ENCODE measurements at places on chromosomes 16 and 17. TPM values are rescaled to one million over a fixed set of nuclear protein-coding genes. Genes with fewer than 3 reads are reported as not detected.

The FBRS gene
- 63.6 TPM for total RNA-seq

GRCh38 chr16:83830769-83831455, 23.1 kb downstream of the HSBP1 start:
- no peak overlapping the region for H3K4me3 ChIP-seq
- H3K27me3 ChIP-seq = peaks cover 3% of the 10 kb centered on the region
- DNase-seq = no peak
- peaks cover 20% of the 10 kb centered on the region for H3K4me1 ChIP-seq
- no peaks in the 10 kb centered on the region for H3K36me3 ChIP-seq
- H3K27ac ChIP-seq = no peak overlapping the region

GRCh38 chr17:36894925-36895324, 42.4 kb upstream of the LHX1 start:
- H3K4me3 ChIP-seq = no peak overlapping the region
- no peak overlapping the region for H3K27ac ChIP-seq
- H3K4me1 ChIP-seq = peaks cover 10% of the 10 kb centered on the region
- H3K27me3 ChIP-seq = no peaks in the 10 kb centered on the region

The KRTAP4-1 gene
- not detected for total RNA-seq

The TMED6 gene
- 0.56 TPM for total RNA-seq

The AIPL1 gene
- not detected for total RNA-seq

DNA sequence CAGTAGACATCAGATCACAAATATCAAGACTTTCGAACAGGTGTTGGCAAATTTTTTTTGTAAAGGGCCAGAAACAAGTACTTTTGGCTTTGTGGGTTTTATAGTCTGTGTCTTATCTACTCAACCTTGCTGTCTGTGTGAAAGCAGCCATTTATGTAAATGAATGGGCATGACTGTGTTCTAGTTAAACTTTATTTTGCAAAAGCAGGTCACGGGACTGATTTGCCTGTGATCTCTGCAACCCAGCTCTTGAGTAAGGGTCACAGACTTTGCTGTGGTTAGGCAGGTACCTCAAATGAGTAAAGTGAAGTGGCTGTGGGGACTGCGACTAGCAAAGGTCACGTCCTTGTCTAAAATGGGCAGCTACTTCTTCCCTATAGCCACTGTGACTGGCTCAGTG, 136.5 kb downstream of the FTO start:
- no peak overlapping the region for H3K4me3 ChIP-seq
- no peak for DNase-seq
- no peak overlapping the region for H3K27ac ChIP-seq
- H3K27me3 ChIP-seq = no peaks in the 10 kb centered on the region

DNA sequence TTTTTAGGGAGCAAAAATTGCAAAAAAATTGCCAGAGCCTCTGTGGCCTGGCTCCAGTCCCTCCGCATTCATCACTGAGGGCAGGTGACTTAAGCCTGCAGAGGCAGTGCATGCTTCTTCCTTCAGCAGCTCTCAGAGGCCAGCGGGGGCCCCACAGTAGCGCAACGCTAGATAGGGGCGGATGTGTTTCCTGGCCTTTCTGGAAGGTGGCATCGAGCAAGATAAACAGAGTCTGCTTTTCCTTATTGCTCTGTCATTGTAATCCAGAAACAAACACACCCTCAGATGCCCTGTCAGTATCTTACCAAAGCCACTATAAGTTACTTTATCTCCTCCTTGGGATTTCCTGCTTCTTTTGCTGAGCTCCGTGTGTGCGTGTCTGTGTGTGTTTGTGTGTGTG, 75.5 kb upstream of the IRX6 start:
- H3K36me3 ChIP-seq = no peaks in the 10 kb centered on the region
- H3K27me3 ChIP-seq = no peaks in the 10 kb centered on the region
- H3K27ac ChIP-seq = no peak overlapping the region

DNA sequence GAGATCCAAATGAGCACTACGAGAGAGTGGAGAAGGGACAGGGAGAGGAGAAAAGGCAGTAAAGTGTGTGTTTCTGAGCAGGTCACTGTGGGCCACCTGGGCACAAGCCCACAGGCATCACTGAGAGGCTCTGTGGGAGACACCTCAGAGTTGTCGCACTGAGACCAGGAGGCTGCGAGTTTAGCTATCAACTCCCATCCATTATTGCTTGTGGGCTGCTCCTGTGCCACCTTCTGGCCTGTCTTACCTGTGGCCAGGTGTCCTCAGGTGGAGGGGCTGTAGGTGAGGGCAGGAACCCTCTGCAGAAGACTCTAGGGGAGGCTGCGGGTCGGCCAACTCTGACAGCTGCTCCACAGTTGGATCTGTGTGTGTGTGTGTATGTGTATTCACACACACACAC, 2.5 kb upstream of the PRR29 start:
- no peak overlapping the region for H3K27ac ChIP-seq
- no peak for DNase-seq
- H3K27me3 ChIP-seq = peaks cover 53% of the 10 kb centered on the region
- H3K36me3 ChIP-seq = no peaks in the 10 kb centered on the region
- H3K4me1 ChIP-seq = peaks cover 15% of the 10 kb centered on the region

GRCh38 chr16:20933589-20933988, 33.0 kb downstream of the LYRM1 start:
- H3K4me3 ChIP-seq = no peak overlapping the region
- no peaks in the 10 kb centered on the region for H3K36me3 ChIP-seq
- no peak for DNase-seq
- no peak overlapping the region for H3K27ac ChIP-seq
